Type B pancreatic cell (in vitro differentiated cells): ENCODE measurements at places on chromosomes 3 and 15. TPM values are rescaled to one million over a fixed set of nuclear protein-coding genes. Genes with fewer than 3 reads are reported as not detected.

Gene TM6SF1
- 0.14 and 0.24 TPM in 2 replicates for total RNA-seq

Gene GOLGA8N
- 1.1 and 3.9 TPM in 2 replicates for total RNA-seq

Gene SLC6A1
- 0.43 and 6.3 TPM in 2 replicates for total RNA-seq

GRCh38 chr15:69626095-69627066, 173.8 kb downstream of the RPLP1 start:
- no peaks in the 10 kb centered on the region for H3K36me3 ChIP-seq
- no peak overlapping the region for H3K27ac ChIP-seq
- no peak overlapping the region for H3K4me3 ChIP-seq
- H3K4me1 ChIP-seq, result peaks cover 3% of the 10 kb centered on the region
- H3K27me3 ChIP-seq, result peaks cover 52% of the 10 kb centered on the region
- DNase-seq, result no peak

- H3K27me3 ChIP-seq, result peaks cover 92% of the 10 kb centered on the region
- no peak overlapping the region for H3K27ac ChIP-seq
- DNase-seq, result no peak
- H3K36me3 ChIP-seq, result no peaks in the 10 kb centered on the region
- H3K4me1 ChIP-seq, result peaks cover 7% of the 10 kb centered on the region
- H3K4me3 ChIP-seq, result no peak overlapping the region
These were observed 61.4 kb upstream of the POLG start for GRCh38 chr15:89395996-89396395.

GRCh38 chr3:117962750-117963149, 1071.9 kb downstream of the IGSF11 start:
- no peak overlapping the region for H3K27ac ChIP-seq
- H3K27me3 ChIP-seq, result no peaks in the 10 kb centered on the region
- no peak overlapping the region for H3K4me3 ChIP-seq
- DNase-seq, result no peak

GRCh38 chr3:56629451-56629850, 53.6 kb downstream of the TASOR start:
- H3K36me3 ChIP-seq, result peaks cover 28% of the 10 kb centered on the region
- no peak overlapping the region for H3K27ac ChIP-seq
- no peak overlapping the region for H3K4me3 ChIP-seq
- H3K4me1 ChIP-seq, result peaks cover 6% of the 10 kb centered on the region
- no peak for DNase-seq

GRCh38 chr3:149879872-149880271, 66.9 kb downstream of the RNF13 start:
- DNase-seq, result no peak
- peaks cover 4% of the 10 kb centered on the region for H3K4me1 ChIP-seq
- peak overlapping the region; percentile 27 for H3K27ac ChIP-seq
- H3K36me3 ChIP-seq, result peaks cover 12% of the 10 kb centered on the region
- H3K4me3 ChIP-seq, result no peak overlapping the region

- H3K27me3 ChIP-seq, result no peaks in the 10 kb centered on the region
- H3K36me3 ChIP-seq, result no peaks in the 10 kb centered on the region
- no peak overlapping the region for H3K27ac ChIP-seq
- DNase-seq, result no peak
- H3K4me1 ChIP-seq, result peaks cover 29% of the 10 kb centered on the region
- H3K4me3 ChIP-seq, result no peak overlapping the region
These were observed 217.9 kb downstream of the TBC1D2B start for GRCh38 chr15:77859491-77860060.

- no peak overlapping the region for H3K27ac ChIP-seq
- H3K36me3 ChIP-seq, result peaks cover 27% of the 10 kb centered on the region
- H3K27me3 ChIP-seq, result no peaks in the 10 kb centered on the region
- peaks cover 4% of the 10 kb centered on the region for H3K4me1 ChIP-seq
These were observed 9.7 kb downstream of the TTC23 start for GRCh38 chr15:99239545-99240198.

- H3K4me3 ChIP-seq, result no peak overlapping the region
- H3K36me3 ChIP-seq, result no peaks in the 10 kb centered on the region
- H3K27ac ChIP-seq, result no peak overlapping the region
- no peak for DNase-seq
- no peaks in the 10 kb centered on the region for H3K27me3 ChIP-seq
These were observed 136.7 kb upstream of the ADAMTS9 start for GRCh38 chr3:64824394-64824909.

GRCh38 chr15:57440167-57440566, 63.9 kb downstream of the CGNL1 start:
- H3K27me3 ChIP-seq, result no peaks in the 10 kb centered on the region
- H3K36me3 ChIP-seq, result peaks cover 13% of the 10 kb centered on the region
- no peak overlapping the region for H3K27ac ChIP-seq

- H3K4me3 ChIP-seq, result no peak overlapping the region
- H3K4me1 ChIP-seq, result peaks cover 6% of the 10 kb centered on the region
- H3K27ac ChIP-seq, result no peak overlapping the region
- no peaks in the 10 kb centered on the region for H3K27me3 ChIP-seq
- no peak for DNase-seq
These were observed 14.8 kb upstream of the FRMD4B start for GRCh38 chr3:69400683-69401082.

- H3K36me3 ChIP-seq, result no peaks in the 10 kb centered on the region
- H3K4me1 ChIP-seq, result peaks cover 18% of the 10 kb centered on the region
- H3K27me3 ChIP-seq, result no peaks in the 10 kb centered on the region
- H3K27ac ChIP-seq, result no peak overlapping the region
These were observed 53.7 kb upstream of the MAGI1 start for GRCh38 chr3:66092175-66092995.
